CD4-positive, alpha-beta T cell treated with Interleukin-4 for 4 hours (primary cell): ENCODE measurements at places on chromosomes 12 and 14.

- no peak for DNase-seq
Observed at GRCh38 chr14:73253323-73253610, 16.0 kb downstream of the PAPLN start.

- DNase-seq: no peak
Observed at GRCh38 chr12:117489671-117490070, 128.2 kb upstream of the NOS1 start.

- DNase-seq: no peak
Observed at GRCh38 chr14:57078054-57078453, 190.7 kb downstream of the EXOC5 start.

DNA sequence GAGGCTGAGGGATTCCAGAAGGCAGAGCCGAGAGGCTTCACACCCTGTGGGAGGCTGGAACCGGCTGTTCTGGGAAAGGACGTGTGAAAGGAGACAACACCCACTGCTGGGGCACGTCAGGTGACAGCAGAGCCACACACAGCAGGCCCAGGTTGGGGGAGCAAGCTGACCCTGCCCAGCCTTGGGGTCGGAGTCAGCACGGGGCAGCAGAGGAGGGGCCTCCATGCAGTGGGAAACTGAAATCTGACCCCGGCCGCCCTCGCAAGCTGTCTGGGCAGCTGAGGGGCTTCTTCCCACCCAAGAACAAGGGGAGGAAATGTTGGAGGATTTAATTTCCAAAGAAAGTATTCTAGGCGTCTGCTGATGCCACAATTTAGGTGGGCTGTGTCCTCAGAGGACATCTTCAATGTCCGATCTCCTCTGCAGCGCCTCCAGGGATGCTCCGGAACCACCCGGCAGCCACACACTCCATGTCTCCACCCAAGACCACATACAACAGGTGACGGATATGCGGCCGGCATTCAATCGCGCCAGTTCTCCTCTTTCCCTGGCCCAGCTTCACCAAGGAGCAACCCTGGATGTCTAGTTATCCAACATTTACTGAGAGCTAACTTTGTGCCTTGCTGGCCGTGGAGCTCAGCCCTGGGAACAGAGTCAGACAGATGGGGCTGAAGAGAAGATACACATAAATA is 30.7 kb downstream of the SNRNP35 start:
- DNase-seq: no peak

- DNase-seq: no peak
Observed at GRCh38 chr12:51171884-51172514, 936 bp downstream of the TFCP2 start.

DNA sequence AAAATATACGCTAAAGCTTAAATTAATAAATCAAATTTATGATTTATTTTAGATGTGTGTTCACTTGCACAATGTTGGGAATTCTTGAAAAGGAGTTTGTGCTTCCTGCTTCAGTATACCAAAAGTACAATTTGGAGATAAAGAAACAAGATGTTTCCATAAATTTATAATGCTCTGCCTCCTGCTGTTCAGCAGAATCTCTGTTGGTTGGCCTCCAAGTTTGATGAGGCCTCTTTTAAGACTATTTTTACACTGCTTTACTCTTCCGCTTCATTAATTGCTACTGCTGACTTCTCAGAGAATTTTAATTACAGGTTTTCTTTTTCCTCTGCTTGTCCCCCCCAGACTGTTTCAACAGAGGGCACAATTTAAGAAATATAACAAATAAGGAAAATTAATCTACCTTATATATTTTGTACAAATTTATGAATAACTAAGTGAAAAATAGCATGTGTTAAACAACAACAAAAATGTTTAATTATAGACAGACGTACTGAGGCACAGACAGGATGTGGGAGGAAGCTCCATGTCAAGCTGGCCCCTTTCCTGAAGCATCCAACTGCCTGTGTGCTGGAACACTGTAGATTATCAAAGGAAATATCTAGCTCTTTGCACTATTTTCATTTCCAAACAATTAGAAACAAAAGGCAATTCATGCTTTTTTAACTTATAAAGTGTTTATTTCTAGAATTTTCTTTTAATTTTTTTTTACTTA is 83.9 kb downstream of the PIK3C2G start:
- DNase-seq: no peak

DNA sequence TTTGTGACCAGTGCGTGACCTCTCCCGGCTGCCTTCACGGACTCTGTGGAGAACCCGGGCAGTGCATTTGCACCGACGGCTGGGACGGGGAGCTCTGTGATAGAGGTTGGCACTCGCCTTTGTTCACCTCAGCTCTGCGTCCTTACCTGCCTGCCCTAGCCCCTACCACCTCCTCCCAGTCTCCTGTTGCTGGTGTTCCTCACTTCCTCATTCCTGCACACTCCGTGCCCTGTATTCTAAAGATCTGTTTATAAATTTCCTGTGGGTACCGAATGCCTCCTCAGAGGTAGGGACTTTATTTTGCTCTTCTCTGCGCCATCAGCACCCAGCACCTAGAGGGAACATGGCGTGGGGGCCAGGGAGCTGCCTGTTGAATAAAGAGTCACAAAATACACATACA is 2.3 kb downstream of the DLK1 start:
- no peak for DNase-seq

DNA sequence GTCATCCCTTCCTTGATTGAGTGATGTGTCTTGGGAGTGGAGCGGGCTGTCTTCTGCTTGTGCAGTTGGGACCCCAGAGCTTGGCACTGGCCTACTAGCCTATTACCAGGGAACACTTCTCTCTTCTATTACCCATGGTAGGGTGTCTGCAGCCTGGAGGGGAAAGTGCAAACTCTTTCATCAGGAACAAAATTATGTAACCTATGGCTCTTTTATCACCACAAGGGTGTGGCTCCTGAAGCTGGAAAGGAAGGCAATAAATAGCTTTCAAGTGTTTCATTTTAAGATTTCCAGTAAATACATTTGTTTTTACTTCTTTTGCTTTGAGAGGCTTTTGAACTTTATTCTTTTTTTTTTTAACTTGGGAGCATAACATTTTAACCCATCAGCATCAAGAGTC is 349.7 kb upstream of the FAR2 start:
- DNase-seq: no peak

- DNase-seq: no peak
Observed at GRCh38 chr12:130976171-130976720, 22.5 kb downstream of the ADGRD1 start.

DNA sequence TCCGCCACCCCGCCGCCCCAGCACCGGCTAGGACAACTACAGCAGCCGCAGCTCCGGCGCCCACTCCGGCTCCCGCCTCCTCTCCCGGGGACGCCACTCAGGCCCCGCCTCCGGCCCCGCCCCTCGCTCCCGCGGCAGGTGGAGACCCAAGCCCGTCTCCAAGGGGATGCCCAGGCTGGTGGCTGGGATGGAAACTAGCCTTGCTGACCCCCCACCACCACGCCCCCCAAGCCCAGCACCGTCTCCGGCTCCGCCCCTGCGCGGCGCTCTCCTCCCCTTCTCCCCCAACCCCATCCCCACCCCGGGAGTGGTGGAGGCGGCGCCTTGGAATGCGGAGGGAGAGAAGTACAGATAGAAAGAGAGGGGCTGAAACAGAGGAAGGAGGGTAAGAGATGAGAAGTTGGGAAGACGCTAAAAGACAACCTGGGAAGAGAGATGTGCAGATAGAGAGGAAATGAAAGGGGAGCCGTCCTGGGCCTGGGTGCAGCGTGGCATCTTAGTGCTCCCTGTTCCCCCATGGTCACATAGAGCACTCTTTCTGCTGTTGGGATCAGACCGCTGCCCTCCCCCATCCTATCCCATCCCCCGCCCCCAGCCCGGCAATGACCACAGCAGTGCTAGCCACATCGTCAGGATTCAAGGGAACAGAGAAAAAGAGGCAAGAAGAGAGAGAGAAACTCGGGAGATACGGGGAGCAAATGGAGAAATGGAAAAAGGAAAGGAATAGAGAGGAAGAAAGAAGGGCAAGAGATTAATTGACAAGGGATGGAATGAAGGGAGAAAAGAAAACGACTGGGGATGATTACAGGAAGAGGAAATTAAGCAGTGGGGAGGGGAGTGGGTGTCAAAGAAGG is at the start of gene ITGA7:
Gene ITGA7, minus strand, starts transcription at position 64 of the 854 bp plus-strand sequence. CDS start 222 bp downstream, outside the sequence.
- DNase-seq: peak; percentile 28

DNA sequence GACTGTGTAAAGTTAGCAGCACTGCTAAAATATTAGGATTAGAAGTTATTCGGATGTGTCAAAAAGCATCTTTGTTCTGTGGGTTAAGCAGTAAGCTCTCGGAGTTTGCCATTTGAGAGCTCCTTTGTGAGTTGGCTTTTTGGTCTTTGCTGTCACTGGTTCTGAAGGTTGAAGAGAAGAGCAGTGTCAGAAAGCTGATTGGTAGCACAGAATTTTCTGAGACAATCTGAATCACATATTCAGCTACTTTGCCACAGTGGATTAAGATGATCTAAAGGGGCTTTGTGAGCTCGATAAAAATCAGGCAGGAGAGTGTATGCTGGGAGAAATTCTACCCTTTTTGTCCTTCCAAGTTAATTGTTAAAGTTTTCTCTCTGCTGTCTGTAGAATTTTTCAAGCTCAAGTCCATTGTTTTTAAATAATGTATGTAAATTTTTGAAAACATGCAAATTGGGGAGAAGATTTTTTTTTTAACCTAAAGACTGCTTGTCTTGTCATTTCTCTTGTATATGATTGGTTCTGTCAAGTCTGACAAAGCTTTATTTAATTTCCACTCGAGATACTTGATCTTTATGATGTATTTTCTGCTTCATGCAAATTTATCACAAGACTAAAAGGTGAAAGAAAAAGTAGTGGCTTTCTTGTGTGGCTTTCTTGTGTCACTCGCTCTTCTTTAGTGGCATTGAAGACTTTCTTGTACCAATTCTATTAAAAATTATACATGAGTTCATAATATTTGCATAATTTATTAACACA is 307.3 kb downstream of the EGLN3 start:
- DNase-seq: no peak

GRCh38 chr14:22630486-22630885 is 13.7 kb downstream of the OR6J1 start:
- DNase-seq: no peak

GRCh38 chr12:13537623-13538022 is 341.1 kb downstream of the EMP1 start:
- DNase-seq: no peak

GRCh38 chr14:101087614-101088394 is 184.3 kb upstream of the RTL1 start:
- no peak for DNase-seq

GRCh38 chr14:62027958-62028357 is 265.7 kb downstream of the SNAPC1 start:
- DNase-seq: no peak

DNA sequence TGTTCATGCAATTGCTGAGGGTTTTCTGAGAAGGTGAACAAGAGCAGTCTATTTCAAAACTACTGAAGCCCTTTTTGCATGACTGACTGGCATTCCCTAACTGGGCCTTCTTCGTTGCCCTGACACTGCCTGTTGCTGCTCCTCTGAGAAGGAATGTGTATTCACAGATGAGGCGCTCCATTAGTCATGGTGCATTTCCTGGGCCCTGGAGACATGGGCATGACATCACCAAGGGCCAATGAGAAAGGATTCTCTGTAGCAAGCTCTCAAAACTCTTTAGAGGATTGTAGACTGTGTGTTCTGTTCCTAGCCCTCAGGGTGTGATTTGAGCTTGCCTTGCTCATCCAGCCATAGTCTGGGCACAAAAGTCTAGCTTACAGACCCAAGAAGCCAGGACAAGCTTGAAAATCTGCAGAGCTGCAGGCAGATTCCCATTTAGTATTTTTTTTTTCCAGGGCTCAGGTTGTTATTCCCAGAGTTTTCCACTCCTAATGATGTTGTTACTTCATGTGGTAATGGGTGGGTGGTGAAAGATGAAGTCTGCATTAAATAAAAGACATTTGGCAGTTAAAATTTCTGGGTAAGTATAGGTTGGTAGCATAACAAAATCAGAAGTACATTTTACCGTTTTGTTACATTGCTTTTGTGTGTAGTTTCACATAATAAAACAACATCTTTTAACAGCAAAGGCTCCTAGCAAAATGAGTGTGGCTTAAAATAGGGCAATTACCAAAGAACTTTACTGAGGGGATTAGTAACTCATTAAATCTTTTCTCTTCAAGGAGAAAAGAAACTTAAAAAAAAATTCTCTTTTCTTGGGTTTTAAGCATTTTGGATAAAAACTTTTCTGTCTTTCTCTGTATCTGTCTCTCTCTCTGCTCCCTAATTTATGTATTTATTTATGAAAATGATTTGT is 318.4 kb downstream of the RAD51B start:
- DNase-seq: no peak

- no peak for DNase-seq
Observed at GRCh38 chr12:72828662-72829324, 556.6 kb downstream of the TRHDE start.

DNA sequence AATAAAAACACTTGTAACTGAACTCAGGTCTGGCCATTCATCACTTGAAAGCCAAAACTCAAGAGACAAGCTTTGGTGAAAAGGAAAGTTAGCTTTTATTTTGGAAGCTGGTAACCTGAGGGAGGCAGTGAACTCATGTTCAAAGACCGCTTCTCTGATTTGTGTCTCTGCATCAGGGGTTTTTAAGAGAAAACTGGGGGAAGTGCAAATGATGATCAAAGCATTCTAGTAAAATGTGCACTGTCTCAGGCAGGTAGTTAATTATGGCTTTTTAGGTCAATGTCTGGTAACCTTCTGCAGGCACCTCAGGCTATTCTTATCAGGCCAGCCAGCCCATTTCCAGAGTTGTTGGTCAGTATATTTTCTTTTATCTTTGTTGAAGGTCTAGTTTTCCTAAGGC is 162.2 kb downstream of the SYT10 start:
- DNase-seq: no peak

DNA sequence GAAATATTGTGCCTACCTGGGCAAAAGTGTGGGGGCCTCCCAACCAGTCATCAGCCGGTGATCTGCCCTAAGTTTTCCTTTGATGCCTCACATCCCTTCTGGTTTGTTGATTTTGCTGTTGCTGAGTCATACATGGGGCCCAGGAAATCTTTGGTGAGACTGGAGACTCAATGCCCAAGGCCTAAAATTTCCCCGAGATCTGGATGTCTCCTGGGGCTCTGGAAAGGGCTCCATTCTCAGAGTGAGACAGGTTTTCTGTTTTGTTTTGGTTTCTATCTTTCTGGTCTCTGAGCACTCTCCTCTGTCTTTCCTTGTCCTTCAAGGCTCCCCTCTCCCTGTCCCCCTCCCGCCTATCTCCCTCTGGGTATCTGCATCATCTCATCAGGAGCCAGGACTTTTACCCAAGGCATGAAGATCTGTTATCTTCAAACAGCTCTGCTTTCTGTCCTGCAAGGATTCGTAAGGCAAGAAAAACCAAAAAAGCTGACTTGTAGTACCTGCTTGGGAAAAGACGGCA is 152.8 kb upstream of the MAX start:
- DNase-seq: no peak

DNA sequence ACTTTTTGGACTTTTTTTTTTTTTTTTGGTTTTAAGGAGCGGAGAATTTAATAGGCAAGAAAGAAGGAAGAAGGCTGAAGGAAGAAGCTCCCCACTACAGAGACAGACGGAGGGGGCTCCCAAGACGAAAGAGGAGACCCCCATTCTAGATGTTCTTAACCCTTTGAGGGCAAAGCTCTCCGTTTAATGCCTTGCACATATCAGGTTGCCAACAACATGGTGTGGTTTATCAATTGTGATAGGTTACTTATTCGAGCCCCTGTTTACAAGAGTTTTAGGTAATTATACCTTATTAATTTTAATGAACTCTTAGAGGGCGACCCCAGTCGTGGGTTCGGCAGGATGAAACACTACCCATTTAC is 1.2 kb upstream of the FBXO33 start:
- no peak for DNase-seq

GRCh38 chr14:103520657-103521437 is 1.8 kb downstream of the CKB start:
- peak; percentile 64 for DNase-seq
